ENCODE measurements at places on chromosomes 3 and 15.
A peak's percentile ranks its signal among the peaks of the same experiment; 100 is the strongest.

- DNase-seq = no peak
Measured at GRCh38 chr3:15724446-15724845, 73.3 kb downstream of the ANKRD28 start.

- no peak for DNase-seq
Measured at GRCh38 chr3:88114878-88115549, 34.7 kb upstream of the C3orf38 start.

GRCh38 chr3:55675478-55675877 is 188.4 kb upstream of the WNT5A start:
- no peak for DNase-seq

- DNase-seq = no peak
Measured at GRCh38 chr3:54703923-54704322, 223.9 kb downstream of the LRTM1 start.

GRCh38 chr3:139104062-139104461 is 59.4 kb upstream of the PRR23C start:
- no peak for DNase-seq

DNA sequence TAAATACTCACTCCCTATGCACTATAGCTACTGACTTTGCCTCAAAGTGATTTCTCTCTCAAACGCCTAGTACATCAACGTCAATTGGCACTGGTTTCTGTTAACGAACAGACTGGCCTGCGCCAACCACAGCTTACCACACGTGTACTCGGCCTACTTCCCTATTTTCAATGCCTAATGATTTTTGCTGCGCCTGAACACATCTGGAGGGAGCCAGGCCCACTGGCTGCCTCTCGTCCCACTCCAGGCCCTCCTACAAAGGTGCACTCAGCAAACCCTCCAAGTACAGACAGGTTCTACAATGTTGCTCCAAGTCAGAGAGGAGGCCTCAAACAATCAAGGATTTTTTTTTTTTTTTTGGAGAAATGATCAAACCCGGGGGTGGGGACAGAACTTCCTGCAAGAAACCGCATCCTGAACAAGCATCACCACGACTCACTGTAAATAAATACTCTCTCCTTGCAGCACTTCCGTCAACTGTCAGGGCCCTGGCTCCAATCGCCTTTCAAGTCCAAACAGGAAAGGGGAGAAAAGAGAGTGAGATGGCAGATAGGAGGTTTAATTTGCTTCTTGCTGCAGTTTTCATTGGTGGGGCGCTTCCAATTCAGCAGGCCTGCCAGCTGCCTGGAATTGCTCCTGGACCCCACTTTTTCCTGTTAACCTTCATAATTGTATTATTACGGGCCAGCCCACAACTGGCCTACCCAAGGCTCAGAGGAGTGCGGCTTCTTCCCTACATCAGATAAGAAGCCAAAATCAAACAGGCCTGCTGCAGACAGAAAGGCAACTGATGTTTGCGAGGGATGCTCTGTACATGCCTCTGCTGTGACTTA is 139.3 kb downstream of the FOXP1 start:
- DNase-seq = peak; percentile 80

DNA sequence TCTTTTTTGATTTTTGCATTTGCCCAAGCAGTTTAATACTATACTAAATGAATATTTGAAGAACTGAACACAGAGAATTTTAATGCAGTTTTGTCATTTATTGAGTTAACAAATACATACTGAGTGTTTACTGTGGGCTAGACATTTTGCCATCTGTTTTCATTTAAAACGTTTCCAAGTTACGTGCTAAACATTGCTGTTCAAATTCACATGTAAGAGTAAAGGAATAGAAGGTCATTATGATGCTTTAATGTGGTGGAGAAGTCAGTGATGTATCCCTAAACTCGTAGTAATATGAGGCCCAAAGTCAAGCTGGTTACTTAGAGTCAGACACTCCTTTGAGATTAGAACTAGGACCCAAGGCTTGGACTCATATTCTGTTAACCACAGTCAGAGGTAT is 49.4 kb downstream of the CRYBG3 start:
- peak; percentile 57 for DNase-seq
